ENCODE measurements at places on chromosomes 7 and 10. TPM values are rescaled to one million over a fixed set of nuclear protein-coding genes. Genes with fewer than 3 reads are reported as not detected.

- no peak for DNase-seq
Measured at GRCh38 chr10:7045891-7046599, 364.8 kb downstream of the SFMBT2 start.

GRCh38 chr10:121362026-121362425, 236.2 kb downstream of the FGFR2 start:
- DNase-seq, result no peak

DNA sequence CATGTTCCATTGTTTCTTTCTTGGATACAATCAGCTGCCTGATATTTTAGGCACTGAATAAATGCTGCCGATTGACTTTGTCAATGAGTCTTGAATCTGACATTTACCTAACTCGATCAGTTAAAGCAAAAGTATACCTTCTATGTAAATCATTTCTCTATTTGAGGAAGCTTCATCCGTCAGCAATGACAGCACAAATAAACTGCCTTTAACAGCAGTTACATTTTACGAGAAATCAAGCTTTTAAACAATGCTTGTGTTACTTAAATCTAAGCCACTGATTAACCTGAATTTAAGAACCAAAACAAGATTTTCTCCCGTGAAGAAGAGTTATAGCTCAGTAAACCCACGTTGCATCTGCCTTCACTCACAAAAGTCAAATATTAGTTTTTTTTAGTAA, 71.3 kb downstream of the CUL1 start:
- no peak for DNase-seq

DNA sequence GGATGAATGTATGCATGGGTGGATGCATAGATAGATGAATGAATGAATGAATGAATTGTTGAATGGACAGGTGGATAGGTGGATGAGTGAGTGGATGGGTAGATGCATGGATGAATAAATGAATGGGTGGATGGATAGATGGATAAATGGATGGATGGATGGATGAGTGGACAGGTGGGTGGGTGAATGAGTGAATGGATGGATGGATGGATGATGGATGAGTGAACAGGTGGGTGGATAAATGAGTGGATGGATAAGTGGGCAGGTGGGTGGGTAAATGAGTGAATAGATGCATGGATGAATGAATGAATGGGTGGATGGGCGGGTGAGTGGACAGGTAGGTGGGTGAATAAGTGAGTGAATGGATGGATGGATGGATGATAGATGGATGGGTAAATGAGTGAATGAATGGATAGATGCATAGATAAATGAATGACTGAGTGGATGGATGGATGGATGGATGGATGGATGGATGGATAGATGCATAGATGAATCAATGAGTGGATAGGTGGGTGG, 72.6 kb downstream of the MYL10 start:
- DNase-seq, result no peak

- peak; percentile 3 for DNase-seq
Measured at GRCh38 chr10:12041766-12042408, 722 bp downstream of the UPF2 start.

DNA sequence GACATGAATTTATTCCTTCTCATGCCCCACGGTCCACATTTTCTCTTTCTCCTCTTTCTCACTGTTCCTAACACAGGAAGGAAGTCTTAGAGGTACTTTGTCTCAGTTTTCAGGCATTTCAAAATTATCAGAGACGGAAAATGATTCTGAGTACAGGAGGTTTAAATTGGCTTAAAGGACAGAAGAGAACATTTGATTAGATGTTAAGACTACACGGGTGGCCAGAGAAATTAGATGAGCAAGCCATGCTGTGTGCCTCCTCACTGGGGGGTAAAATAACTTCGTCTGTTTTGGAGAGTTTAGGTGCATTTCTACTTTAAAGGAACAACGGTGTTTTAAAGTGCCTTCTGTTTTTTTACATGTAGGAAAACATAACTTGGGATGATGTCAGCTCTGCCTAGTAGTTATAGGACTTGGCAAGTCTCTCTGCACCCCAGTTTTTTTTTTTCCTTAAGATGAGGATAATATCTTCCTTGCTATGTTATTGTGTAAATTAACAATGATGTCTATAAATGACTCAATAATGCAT, 66.9 kb downstream of the MCMBP start:
- DNase-seq, result no peak

GRCh38 chr10:8927705-8928104, 873.2 kb downstream of the GATA3 start:
- DNase-seq, result no peak

DNA sequence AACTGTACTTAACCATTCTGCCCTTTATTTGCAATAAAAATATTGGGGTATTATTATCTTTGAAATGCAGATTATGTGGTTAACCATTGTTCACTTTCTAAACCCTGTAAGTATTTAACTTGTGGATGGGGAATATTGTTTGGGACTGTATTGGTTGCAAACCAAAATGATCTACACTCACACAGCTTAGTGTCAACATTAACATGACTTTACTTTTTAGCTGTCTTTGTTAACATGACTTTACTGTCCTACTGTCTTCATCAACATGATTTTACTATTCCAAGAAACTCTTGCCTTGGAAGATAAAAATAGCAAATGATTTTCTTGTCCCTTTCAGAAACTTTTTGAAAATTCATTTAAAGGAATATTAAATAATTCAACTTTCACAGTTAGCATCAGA, 471.5 kb downstream of the GFRA1 start:
- DNase-seq, result no peak

DNA sequence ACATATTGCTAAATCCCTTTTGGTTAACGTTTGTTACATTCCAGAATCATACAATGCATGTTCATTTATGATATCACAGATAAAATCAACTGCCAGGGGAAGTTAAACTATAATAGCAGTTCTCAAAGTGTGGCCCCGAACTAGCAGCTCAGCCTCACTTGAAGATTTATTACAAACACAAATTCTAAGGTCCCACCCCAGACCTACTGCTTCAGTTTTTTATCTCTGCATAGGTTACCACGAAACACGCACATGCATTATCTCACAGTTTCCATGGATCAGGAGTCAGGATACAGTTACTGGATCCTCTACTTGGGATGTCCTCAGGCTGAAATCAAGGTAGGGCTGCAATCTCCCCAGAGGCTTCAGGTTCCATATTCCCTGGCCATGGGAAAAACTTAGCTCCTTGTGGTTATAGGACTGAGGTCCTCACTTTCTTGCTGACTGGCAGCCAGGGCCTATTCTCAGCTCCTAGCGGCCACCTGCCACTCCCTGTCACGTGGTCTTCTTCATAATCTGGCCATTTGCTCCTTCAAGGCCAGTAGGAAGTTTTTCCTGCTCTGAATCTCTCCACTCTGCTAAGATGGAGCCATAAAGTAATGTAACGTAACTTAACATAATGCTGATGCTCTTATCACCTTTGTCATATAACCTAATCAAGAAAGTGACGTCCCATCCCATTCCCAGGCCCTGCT, 50.5 kb upstream of the YAE1 start:
- no peak for DNase-seq

GRCh38 chr7:155635817-155636216, 8.6 kb upstream of the RBM33 start:
- DNase-seq, result no peak

- no peak for DNase-seq
Measured at GRCh38 chr7:30303312-30304039, 19.1 kb downstream of the ZNRF2 start.

The HTR5A gene
- total RNA-seq, result not detected

GRCh38 chr7:148135116-148135515, 455.4 kb upstream of the C7orf33 start:
- peak; percentile 51 for DNase-seq

The CFAP70 gene
- 0.18 TPM for total RNA-seq

DNA sequence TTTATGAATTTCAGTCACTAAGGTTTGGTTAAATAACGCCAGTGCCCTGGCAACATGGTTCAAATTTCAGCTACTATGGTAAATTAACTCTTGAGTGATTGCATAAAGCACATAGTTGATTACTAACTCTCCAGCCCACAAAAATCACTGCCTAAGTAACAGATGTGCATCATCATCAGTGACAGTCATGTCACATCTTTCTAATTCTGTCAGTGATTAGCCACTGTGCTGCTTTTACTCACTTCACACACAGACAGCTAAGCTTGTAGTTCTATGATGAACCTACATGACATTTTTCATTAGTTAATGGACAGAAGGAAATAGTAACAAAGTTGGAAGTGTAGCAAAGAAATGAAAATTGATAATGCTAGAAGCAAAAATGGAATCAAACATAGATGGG, 108.9 kb downstream of the DNAH11 start:
- DNase-seq, result no peak

The ITPRID1 gene
- total RNA-seq, result 0.39 TPM

- no peak for DNase-seq
Measured at GRCh38 chr7:8260871-8261694, 884 bp downstream of the ICA1 start.

DNA sequence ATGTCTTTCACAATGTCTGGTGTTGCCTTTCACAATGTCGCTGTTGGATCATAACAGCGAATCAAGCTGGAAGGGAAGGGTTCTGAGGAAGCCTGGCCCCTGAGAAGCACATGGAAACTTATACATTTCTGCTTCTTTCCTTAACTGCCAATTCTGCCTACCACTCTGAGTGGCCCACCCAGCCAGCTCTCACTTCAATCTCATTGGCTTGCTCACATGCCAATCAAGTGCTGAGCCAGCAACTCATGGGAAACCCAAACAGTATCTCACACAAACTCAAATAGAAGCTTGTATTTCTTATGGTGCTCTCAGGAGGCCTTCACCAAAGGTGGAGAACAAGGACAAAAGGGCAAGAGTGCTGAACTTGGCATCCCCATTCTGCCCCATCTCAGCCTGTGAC, 117.4 kb upstream of the GPR26 start:
- DNase-seq, result no peak

DNA sequence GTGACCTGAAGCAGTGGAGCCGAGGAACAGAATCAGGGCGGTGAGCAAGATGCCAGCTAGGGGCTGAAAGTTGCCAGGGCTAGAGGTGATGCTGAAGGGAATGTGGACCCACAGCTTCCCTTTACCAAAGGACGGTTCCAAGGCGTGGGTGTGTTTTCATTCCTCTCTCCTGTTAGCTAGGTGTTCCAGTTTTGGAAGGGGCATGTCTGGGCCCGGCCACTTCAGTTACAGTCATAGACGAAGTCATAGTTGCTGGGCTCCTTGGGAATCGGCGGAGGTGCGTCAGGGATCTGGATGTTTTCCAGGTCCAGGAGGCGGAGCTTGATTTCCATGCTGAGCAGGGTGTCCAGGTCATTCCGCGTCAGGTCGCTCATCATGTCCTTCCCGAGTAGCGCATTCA, 131.0 kb upstream of the AOAH start:
- no peak for DNase-seq

- DNase-seq, result peak; percentile 88
Measured at GRCh38 chr10:3468919-3469638, 296.5 kb upstream of the PITRM1 start.

DNA sequence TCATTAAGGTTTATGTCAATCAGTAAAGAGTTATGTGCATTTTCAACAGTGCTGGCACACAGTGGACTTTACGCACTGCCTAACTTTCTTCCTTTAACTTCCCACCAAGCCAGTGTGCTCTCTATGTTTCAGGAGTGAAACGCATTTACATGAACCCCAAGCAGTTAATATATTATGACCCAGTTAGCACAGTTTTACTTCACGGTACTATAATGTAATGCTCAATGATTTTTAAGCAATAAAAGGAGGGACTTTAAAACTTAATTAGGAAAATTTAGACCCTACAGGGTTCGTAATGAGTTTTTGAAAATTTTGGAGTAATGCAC, 100.3 kb downstream of the C10orf90 start:
- no peak for DNase-seq

The ADCYAP1R1 gene
- 0.17 TPM for total RNA-seq

Data from H4 (cell line).